ENCODE measurements at places on chromosomes 5 and 9.

DNA sequence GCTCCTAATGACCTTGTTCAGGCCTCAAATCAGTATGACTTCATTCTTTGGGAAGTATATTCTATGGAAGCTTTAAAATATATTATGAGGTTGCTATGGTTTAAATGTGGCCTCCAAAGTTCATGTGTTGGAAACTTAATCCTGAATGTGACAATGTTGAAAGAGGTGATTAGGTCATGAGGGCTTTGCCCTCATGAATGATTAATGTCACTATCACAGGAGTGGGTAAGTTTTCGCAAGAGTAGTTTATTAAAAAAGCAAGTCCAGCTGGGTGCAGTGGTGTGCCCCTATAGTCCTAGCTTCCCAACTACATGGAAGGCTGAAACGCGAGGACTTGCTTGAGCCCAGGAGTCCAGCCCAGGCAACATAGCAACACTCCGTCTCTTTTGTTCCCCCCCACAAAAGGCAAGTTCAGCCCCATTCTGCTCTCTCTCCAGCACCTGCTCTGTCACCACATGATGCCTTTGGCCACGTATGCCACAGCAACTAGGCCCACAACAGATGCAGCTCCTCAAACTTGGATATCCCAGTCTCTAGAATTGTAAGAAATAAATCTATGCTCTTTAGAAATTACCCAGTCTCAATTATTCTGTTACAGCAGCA, 105.3 kb downstream of the SIL1 start:
- DNase-seq = no peak

DNA sequence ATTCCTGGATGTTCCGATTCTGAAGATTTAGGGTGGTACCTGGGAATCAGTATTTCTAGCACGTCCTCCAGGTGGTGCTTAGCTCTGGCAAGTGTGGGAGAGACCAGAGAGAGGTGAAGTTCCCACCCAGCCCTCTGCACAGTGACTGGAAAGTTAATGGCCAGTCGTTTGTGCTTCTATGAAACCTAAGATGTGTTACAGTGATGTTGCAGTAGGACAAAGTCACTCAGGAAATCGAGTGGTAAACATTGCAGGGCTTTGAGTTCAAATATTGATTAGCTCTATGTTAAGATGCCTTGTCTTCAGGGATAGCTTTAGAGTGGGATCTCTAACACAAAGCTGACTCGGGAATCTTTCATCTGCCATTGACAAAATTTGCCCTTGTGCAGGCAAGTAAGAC, 55.6 kb downstream of the PIK3R1 start:
- DNase-seq = no peak

GRCh38 chr9:82553654-82554366, 509.1 kb downstream of the RASEF start:
- DNase-seq = no peak

DNA sequence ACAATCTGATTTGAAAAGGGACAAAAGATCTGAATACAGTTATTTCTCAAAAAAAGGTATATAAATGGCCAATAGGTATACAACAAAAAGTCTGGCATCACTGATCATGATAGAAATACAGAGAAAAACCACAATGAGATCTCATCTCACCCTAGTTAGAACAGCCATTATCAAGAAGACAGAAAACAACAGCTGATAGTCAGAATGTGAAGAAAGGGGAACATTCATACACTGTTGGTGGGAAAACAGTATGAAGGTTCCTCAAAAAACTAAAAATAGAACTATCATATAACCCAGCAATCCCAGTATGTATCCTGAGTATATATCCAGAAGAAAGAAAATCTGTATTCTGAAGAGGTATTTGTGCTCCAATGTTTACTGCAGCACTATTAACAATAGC, 75.7 kb upstream of the OR2K2 start:
- no peak for DNase-seq

- DNase-seq = no peak
Measured at GRCh38 chr5:35194635-35195471, 35.4 kb downstream of the PRLR start.

GRCh38 chr5:181037365-181037861, 2.7 kb upstream of the BTNL9 start:
- DNase-seq = no peak

DNA sequence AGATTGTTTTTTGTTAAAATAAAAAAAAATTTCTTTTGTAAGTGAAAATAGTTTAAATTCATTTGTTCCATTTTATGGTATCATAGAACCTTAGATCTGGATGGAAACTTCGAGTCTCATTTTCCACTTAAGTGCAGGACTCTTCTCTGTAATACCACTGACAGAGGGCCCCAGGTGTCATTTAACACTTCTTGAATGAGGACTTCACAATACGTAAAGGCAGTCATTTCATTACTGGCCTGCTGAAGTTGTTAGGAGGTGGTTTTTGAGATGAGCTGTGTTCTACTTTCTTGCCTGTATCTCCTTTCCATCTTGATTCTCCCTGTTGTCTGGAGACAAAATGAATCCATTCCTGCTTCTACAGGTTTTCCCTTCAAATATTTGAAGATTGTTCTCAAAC, 455.3 kb downstream of the DMRT2 start:
- no peak for DNase-seq

GRCh38 chr5:157993986-157994691, 135.2 kb upstream of the CLINT1 start:
- no peak for DNase-seq

GRCh38 chr5:17105744-17106418, 111.5 kb upstream of the BASP1 start:
- DNase-seq = no peak
